ENCODE measurements at places on chromosomes 7 and 10. TPM values are rescaled to one million over a fixed set of nuclear protein-coding genes. Genes with fewer than 3 reads are reported as not detected.

FBXL13 gene
- 8.9 TPM for total RNA-seq

DNA sequence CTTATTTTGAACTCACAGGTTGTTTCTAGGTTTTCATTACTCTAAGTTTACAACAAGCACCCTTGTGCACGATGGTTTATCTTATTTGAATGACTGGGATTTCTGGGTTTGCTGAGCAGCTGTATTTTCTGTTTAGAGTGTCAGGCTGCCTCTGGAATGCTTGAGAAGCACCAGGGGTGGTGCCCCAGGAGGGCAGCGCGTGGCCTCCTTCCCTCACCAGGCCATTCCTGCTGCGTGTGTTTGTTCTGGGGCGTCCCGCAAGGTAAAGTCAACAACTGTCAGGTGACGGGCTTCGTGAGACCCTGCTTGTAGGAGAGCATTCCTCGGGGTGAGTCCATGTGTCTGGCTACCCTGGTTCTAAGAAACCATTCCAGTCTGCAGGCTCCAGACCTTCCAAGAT, 54.9 kb downstream of the FAM171A1 start:
- peaks cover 26% of the 10 kb centered on the region for H3K4me1 ChIP-seq
- no peak overlapping the region for H3K27ac ChIP-seq
- no peak overlapping the region for H3K4me3 ChIP-seq
- H3K36me3 ChIP-seq = peaks cover 3% of the 10 kb centered on the region

DNA sequence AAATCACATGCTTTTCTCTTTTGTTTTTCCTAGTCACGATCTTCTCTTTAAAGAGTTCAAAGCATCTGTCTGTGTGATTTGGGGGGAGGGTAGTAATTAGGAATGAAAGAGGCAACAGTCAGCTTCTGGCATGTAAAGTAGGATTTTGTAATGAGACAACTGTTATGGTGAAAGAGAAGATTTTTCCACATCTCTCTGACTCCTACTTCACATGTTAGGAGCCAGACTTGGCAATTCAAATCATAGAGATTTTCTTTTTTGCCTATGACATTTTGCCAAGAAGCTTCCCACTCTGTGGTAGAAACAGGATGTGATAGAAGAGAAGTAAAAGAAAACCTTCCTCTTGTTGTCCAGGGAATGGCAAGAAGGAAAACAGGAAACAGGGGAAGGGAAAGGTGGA, 38.3 kb upstream of the KLHL7 start:
- no peak overlapping the region for H3K27ac ChIP-seq
- H3K4me3 ChIP-seq = no peak overlapping the region
- H3K27me3 ChIP-seq = no peaks in the 10 kb centered on the region
- no peaks in the 10 kb centered on the region for H3K36me3 ChIP-seq
- peak; percentile 32 for DNase-seq

- H3K27ac ChIP-seq = no peak overlapping the region
- no peak for DNase-seq
- no peak overlapping the region for H3K4me3 ChIP-seq
- peaks cover 27% of the 10 kb centered on the region for H3K4me1 ChIP-seq
- H3K36me3 ChIP-seq = no peaks in the 10 kb centered on the region
These were observed 133.9 kb upstream of the FGFR2 start for GRCh38 chr10:121732172-121732571.

GRCh38 chr10:102001435-102002068, 54.4 kb downstream of the ARMH3 start:
- no peak overlapping the region for H3K4me3 ChIP-seq
- H3K27me3 ChIP-seq = no peaks in the 10 kb centered on the region
- DNase-seq = no peak
- no peaks in the 10 kb centered on the region for H3K4me1 ChIP-seq
- peaks cover 15% of the 10 kb centered on the region for H3K36me3 ChIP-seq

All from spinal cord (tissue), 10 donors.